Kidney (tissue), 22 donors: ENCODE measurements at places on chromosomes 5 and 9. TPM values are rescaled to one million over a fixed set of nuclear protein-coding genes. Genes with fewer than 3 reads are reported as not detected.

GRCh38 chr5:4383102-4383501 is 757.0 kb upstream of the ADAMTS16 start:
- H3K27me3 ChIP-seq, result no peaks in the 10 kb centered on the region
- no peak overlapping the region for H3K4me3 ChIP-seq
- DNase-seq, result no peak
- no peaks in the 10 kb centered on the region for H3K4me1 ChIP-seq

GRCh38 chr5:98454407-98454806 is 319.1 kb upstream of the RGMB start:
- no peaks in the 10 kb centered on the region for H3K27me3 ChIP-seq
- no peak overlapping the region for H3K27ac ChIP-seq
- DNase-seq, result no peak
- no peaks in the 10 kb centered on the region for H3K36me3 ChIP-seq

MLANA gene
- polyA plus RNA-seq, result not detected

- no peaks in the 10 kb centered on the region for H3K27me3 ChIP-seq
- peak overlapping the region; percentile 48 for H3K27ac ChIP-seq
- DNase-seq, result peak; percentile 86
These were observed 51.7 kb downstream of the SHB start for GRCh38 chr9:38017149-38017884.

DNA sequence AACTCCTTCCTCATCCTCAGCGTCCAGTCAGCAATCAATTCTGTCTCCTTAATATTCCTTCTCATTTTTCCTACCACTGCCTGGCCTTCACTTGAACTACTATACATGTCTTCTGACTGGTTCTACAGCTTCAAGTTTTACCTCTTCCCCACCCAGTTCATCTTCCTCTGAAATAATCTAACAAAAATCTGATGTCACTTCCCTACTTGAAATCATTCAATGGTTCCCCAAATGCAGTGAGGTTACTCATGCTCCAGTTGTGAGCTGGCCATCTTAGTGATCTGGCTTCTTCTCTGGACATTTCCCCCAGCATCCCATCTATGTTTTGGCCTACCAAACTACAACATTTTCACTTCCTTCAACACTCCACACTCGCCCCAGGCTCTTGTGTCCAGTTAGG is 14.9 kb upstream of the TMEM267 start:
- no peak for DNase-seq
- H3K36me3 ChIP-seq, result no peaks in the 10 kb centered on the region
- no peak overlapping the region for H3K4me3 ChIP-seq
- no peaks in the 10 kb centered on the region for H3K27me3 ChIP-seq
- H3K4me1 ChIP-seq, result no peaks in the 10 kb centered on the region
- H3K27ac ChIP-seq, result no peak overlapping the region

GRCh38 chr5:124452412-124452811 is 294.0 kb downstream of the ZNF608 start:
- H3K27me3 ChIP-seq, result no peaks in the 10 kb centered on the region
- no peak overlapping the region for H3K27ac ChIP-seq
- no peaks in the 10 kb centered on the region for H3K4me1 ChIP-seq
- H3K36me3 ChIP-seq, result no peaks in the 10 kb centered on the region
- no peak for DNase-seq

GRCh38 chr9:69121155-69122081 is 52.7 kb upstream of the TJP2 start:
- H3K27ac ChIP-seq, result peak overlapping the region; percentile 93
- peak; percentile 77 for DNase-seq
- no peaks in the 10 kb centered on the region for H3K4me1 ChIP-seq
- H3K4me3 ChIP-seq, result peak overlapping the region; percentile 75

DNA sequence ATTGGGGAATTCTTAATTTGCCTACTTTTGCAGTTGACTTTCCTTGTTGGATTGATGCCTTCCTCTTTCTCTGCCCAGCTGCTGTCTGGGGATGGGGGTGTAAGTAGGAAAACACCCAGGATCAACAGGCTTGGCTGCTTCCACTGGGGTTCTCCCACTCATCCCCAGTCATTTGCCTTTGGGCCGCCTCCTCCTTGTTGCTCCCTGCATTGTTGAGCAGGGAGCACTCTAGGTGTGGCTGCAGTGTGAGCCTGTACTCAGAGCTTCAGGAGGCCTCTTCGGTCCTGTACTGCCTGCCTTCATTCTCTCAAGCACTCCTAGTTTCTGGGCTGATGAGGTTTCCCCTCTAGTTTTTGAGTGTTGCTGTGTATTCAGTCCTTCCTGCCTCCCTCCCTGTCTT is 12.1 kb downstream of the RHOBTB3 start:
- no peaks in the 10 kb centered on the region for H3K27me3 ChIP-seq
- H3K36me3 ChIP-seq, result peaks cover 6% of the 10 kb centered on the region
- H3K4me3 ChIP-seq, result no peak overlapping the region
- H3K27ac ChIP-seq, result no peak overlapping the region
- no peaks in the 10 kb centered on the region for H3K4me1 ChIP-seq

C9orf43 gene
- 0.80 TPM for polyA plus RNA-seq
